NB4 (cell line): ENCODE measurements at places on chromosomes 1 and 21.
A peak's percentile ranks its signal among the peaks of the same experiment; 100 is the strongest.

- DNase-seq: no peak
Observed at GRCh38 chr21:28431527-28432200, 561.0 kb downstream of the LTN1 start.

DNA sequence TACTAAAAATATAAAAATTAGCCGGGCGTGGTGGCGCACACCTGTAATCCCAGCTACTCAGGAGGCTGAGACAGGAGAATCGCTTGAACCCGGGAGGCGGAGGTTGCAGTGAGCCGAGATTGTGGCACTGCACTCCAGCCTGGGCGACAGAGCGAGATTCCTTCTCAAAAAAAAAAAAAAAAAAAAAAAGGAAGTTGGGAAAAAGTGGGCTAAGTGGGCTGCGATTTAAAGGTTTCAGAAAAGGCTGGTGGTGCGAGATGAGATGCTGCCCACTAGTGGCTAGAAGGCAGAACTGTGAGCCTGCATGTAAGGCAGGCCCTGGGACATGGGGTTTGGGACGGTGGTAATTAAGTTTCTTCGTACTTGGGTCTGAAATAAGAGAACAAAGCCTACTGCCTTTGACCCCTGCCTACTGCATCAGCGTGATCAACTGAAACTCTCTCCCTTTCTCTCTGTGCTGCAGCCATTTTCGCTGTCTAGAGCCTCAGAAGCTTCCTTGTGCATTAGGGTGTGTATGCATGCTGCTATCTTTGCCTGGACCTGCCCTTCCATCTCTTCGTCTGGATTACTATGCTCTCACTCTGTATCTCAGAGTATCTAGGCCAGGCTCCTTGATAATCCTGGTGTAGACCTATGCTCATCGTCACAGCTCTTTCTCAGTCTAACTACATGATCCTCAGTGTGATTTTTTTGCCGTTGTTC lies 12.4 kb downstream of the FMOD start:
- peak; percentile 72 for DNase-seq

DNA sequence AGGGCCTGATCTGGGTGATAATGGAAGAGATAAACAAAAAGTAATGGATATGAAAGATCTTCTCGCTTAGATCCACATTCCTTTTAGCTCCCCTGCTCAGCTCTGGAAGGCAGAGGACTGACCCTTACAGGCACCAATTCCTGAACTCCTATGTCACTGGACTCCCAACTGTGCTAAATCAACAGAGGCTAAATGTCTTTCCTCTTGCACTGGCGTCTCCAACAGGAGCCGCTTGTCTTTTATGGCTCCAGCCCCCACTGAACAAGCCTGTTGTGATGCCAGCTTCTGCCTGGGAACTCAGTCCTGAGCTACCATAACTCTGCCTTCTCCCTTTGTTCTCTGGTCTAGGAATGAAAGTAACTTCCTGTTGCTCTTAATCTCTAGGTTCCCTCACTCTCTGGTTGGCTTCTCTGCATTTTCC lies 142.1 kb upstream of the COL11A1 start:
- no peak for DNase-seq

DNA sequence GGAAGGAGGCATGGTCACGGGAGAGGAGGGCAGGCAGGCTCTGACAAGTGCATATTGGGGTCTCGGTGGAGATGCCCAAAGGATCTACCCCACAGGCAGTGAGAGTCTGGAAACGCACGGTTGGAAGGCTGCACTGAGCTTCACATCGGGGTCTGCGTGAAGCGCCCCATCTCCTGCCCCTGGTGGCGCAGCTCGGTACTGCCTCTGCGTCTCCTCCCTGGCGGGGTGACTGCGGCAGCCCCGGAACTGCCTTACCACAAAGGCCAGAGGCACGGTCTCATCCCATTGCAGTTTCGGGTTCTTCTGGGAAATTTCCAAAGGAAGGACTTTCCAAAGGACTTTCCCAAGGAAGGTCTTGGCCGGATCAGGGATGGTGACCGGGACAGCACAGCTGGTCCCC lies 69.2 kb upstream of the AJAP1 start:
- DNase-seq: peak; percentile 21

DNA sequence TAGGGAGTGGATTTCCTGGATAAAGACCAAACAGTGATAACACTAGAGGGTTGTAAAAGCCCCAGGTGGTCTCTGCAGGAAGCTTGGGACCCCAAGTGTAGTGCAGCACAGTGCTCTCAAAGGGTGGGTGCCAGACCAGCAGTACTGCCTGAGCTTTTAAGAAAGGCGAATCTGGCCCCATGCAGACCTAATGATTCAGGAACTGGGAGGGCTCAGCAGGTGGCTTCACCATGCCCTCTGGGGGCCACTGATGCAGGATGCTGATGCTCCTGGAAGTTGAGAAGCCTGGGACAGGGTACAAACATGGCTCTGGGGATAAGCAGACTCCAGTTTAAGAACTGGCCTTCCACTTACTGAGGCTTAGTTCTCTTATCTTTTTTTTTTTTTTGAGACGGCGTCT lies 29.1 kb upstream of the NEK2 start:
- no peak for DNase-seq

DNA sequence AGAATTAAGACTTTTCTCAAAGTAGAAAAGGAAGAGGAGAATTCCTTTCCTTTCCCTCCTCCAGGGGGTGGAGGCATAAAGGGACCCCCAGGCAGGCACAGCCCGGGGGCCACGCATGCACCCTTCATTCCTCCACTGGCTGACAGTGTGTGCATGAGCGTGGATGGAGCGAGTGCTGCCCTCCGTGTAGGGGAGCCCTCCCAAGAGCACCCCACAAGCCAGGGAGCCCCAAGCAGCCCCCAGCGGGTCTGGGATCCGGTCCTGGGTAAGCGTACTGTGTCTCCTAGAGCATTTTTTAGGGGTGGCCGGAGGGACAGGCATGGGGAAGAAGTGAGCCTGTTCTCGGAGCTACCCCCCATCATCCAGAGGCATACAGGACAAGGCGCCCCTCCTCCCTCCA lies 120.5 kb downstream of the SIK1 start:
- no peak for DNase-seq

- peak; percentile 88 for DNase-seq
Observed at GRCh38 chr1:27858072-27858948, 14.0 kb upstream of the THEMIS2 start.

GRCh38 chr1:98761219-98761865 lies 99.8 kb downstream of the SNX7 start:
- DNase-seq: peak; percentile 24
